ENCODE measurements at places on chromosomes 2 and 18.

GRCh38 chr18:35593859-35594258 is 12.3 kb downstream of the GALNT1 start:
- DNase-seq, result no peak

- no peak for DNase-seq
These were observed 19.3 kb upstream of the CPS1 start for GRCh38 chr2:210536973-210537650.

- no peak for DNase-seq
These were observed 407.0 kb downstream of the DSEL start for GRCh38 chr18:67109535-67109934.

GRCh38 chr2:155389224-155389623 is 690.7 kb downstream of the KCNJ3 start:
- no peak for DNase-seq

GRCh38 chr2:47254464-47254863 is 99.4 kb upstream of the STPG4 start:
- no peak for DNase-seq

GRCh38 chr2:225276207-225276606 is 123.3 kb upstream of the NYAP2 start:
- DNase-seq, result no peak

- DNase-seq, result peak; percentile 56
These were observed 65.9 kb upstream of the ITM2C start for GRCh38 chr2:230798769-230799399.

DNA sequence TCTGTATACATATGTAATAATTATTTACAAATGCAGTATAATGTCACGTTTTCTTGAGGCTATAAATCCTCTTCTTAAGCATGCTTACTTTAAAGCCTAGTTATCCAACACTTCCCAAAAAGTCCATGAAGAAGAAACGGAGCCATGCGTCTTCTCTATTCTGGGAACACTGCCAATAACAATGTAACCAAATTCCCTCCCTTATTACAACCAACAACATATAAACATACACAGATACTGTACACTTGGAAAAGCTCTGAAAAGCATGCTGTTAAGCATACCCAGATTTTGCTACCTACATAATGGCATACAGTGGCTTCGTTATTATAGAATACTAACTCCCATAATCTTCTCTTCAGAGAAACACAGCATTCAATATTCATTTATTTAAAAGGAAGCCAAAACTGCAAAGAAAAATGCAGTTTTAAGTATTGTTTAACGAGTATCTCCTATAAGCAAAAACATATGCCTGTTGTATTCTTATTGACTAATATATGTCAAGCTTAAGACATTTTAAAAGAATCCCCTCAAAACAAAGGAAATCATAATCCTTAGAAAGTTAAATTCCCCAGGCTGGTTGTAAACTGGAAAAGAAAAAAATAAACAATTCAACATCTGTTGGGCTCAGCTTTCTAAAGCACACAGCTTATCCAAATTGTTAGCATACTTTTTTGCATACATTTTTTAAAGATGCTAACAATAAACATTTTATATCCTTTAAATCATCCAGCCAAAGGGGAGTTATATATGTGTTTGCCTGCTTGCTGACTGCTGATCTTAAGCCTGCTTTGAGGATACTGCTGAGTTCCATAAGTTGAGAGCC is 83.4 kb downstream of the SLC25A12 start:
- no peak for DNase-seq

DNA sequence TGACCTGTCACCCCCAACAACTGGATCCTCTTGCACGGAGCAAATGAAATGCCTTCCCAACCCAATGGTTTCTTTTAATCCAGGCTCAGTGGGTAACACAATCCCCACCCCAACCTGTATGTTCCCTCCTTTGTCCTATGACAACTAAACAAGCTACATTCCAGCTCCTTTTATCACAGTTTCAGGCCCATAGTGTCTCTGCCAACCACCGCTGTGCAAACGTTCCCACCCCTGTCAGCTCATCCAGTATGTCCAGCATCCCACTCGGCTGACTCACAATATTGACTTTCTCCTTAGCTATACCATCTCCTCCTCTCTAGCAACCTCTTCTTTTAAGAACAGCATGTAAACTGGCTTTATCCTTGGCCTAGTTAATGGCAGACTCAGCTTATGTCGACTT is 117.9 kb upstream of the PPP1CB start:
- DNase-seq, result peak; percentile 76

DNA sequence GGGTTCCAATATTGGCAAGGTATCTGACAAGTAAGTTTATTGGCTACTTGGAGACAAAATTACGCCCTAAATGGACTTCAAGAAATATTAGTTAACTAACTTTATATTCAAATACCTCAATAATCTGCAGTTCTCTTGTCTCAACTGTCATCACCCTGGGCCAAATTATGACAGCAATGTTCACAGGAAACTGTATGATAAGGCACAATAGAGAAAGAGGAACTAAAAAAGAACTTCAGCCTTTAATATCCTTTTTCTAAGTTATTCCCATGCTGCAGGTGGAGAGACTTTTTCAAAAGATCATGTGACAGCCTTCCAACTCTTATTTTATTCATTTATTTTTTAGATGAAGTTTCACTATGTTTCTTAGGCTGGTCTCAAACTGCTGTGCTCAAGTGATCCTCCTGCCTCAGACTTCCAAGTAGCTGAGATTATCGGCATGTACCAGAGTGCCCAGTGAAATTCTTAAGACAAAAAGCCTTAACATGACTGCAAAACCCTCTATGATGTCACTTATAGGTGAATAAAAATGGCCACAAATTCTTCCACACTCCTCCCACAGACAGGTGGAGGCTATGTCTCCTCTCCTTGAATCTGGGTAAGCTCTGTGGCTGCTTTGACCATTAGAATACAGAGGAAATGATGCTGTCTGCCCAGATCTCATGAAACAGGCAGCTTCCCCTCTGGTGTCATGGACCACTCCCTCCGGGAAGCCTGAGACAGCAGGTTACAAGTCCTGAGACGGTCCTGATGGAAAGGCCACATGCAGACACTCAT is 211.0 kb downstream of the TGIF1 start:
- no peak for DNase-seq
